ENCODE measurements at places on chromosomes 11 and 22. TPM values are rescaled to one million over a fixed set of nuclear protein-coding genes. Genes with fewer than 3 reads are reported as not detected.

Gene CECR2
- total RNA-seq, result 18.7 TPM

DNA sequence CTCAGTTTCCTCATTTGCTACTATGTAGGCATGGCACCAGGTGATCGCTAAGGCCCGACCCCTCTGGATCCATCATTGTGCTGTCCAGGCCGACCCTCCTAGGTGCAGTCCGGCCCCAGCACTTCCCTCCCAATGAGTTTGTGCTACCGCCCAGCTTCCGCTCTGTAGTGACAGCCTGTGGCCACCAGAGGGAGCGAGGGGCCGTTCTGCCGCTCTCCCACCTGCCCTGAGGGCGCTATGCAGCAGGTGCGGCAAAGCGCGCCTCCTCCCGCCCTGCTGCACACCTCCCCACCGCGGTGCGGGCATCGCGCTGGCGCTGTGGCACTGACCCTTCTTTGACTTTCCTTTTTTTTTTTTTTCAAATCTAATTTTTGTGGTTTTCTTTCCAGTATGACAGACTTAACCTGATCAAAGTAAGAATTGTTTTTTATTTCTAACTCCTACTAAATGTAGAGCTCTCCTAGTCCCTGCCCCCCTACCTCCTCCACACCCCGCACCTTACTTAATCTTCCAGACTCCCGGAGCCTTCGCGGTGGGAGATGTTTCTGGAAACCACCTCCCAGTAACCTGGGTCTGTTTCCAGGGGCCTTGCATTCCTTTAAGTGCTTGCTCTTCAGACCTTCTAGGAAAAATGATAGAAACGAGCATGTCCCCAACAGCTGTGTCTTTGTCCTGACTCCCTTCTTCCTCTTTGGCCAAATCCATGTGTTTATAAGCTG, 73.7 kb downstream of the SCN3B start:
- peak; percentile 69 for DNase-seq
- no peaks in the 10 kb centered on the region for H3K36me3 ChIP-seq
- H3K27ac ChIP-seq, result no peak overlapping the region
- H3K27me3 ChIP-seq, result no peaks in the 10 kb centered on the region
- no peak overlapping the region for H3K4me3 ChIP-seq
- H3K4me1 ChIP-seq, result no peaks in the 10 kb centered on the region

DNA sequence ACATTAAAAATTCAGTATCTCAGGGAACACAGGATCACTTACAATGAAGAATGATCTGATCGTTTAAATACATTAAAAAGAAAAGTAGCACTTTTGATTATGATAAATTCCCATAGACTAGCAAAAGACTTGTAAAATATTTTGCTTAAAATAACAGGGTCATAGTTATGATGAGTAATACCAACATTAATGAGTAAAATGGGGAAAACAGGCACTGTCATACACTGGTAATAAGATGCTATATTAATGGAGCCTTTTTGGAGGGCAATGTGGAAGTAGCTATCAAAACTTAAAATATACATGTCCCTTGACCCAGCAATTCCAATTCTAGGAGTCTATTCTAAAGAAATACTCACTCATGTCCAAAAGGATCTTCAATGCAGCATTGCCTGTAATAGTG, 61.8 kb upstream of the CLNS1A start:
- no peak for DNase-seq
- H3K27ac ChIP-seq, result no peak overlapping the region
- H3K4me3 ChIP-seq, result no peak overlapping the region
- H3K27me3 ChIP-seq, result no peaks in the 10 kb centered on the region
- H3K4me1 ChIP-seq, result no peaks in the 10 kb centered on the region

GRCh38 chr11:47105974-47106373, 70.7 kb downstream of the ARFGAP2 start:
- H3K27me3 ChIP-seq, result no peaks in the 10 kb centered on the region
- H3K4me1 ChIP-seq, result no peaks in the 10 kb centered on the region
- no peak for DNase-seq
- no peak overlapping the region for H3K27ac ChIP-seq

DNA sequence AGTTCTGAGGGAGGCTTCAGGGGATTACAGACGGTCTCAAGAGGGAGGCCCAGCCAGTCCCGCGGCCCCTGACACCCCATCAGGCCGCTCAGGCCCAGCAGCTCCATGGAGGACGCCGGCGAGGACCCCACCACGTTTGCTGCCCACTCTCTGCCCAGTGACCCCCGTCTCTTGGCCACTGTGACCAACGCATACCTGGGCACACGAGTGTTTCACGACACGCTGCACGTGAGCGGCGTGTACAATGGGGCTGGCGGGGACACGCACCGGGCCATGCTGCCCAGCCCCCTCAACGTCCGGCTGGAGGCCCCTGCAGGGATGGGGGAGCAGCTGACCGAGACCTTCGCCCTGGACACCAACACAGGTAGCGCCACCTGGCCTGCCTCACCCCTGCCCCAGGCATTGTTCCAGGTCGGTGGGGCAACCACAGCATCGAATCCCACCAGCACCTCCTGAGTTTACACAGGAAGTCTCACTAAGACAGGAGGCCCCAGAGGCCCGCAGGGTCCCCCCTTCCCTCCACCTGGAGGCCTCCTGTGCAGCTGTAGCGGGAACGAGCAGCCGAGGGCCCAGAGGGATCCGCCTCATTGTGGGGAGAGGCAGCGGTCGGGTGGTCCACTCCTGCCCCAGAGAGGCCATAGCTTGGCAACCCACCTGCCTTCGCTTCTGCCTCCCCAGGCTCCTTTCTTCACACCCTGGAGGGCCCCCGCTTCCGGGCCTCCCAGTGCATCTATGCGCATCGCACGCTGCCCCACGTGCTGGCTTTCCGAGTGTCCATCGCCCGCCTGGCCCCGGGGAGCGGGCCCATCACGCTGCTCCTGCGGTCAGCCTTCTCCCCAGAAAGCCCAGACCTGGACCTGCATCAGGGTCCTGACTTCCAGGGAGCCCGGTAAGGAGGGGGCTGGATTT, 1.0 kb downstream of the PGGHG start:
- peaks cover 6% of the 10 kb centered on the region for H3K4me1 ChIP-seq
- no peaks in the 10 kb centered on the region for H3K27me3 ChIP-seq
- peak overlapping the region; percentile 77 for H3K27ac ChIP-seq
- H3K36me3 ChIP-seq, result no peaks in the 10 kb centered on the region
- DNase-seq, result no peak
- no peak overlapping the region for H3K4me3 ChIP-seq

DNA sequence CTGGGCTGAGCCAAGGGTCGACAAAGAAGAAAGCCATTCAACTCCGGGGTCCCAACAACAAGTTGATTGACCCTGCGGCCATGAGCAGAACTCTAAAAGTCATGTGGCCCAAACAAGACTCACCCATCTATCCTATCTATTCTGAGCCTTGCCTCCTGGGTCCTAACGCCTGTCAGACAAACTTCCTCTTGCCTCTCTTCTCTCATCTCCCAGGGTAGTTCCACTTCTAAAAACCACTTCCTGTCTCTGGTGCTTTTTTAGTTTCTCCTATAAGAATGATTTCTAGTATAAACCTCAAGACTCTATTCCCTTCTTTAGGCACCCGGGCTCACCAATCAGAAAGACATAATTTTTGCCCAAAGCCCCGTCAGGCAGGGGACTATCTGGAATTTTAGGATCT, 530.2 kb downstream of the DLG2 start:
- no peaks in the 10 kb centered on the region for H3K4me1 ChIP-seq
- no peak overlapping the region for H3K27ac ChIP-seq
- no peak overlapping the region for H3K4me3 ChIP-seq

Gene PKNOX2
- 5.5 TPM for total RNA-seq

DNA sequence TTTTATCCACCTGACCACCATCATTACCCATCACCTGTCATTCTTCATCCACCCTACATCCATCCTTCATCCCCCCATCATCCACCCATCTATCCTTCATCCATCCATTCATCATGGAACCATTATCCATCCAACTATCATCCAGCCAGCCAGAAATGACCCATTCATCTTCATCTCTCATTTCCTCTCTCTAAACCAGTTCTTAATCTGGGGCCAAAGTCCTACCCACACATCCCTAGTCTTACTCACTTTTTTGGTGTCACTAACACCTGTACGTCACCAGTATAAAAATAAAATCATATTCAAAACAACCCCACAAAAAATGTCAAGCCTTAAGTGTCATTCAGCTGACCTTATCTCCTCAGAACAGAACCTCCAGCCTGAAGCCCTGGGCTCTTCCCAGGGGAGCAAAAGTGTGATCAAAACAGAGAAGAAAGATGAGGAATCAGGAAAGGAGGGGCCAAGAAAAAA, 12.3 kb downstream of the SPI1 start:
- no peaks in the 10 kb centered on the region for H3K4me1 ChIP-seq
- no peaks in the 10 kb centered on the region for H3K27me3 ChIP-seq
- no peak overlapping the region for H3K27ac ChIP-seq
- H3K4me3 ChIP-seq, result no peak overlapping the region
- DNase-seq, result no peak

DNA sequence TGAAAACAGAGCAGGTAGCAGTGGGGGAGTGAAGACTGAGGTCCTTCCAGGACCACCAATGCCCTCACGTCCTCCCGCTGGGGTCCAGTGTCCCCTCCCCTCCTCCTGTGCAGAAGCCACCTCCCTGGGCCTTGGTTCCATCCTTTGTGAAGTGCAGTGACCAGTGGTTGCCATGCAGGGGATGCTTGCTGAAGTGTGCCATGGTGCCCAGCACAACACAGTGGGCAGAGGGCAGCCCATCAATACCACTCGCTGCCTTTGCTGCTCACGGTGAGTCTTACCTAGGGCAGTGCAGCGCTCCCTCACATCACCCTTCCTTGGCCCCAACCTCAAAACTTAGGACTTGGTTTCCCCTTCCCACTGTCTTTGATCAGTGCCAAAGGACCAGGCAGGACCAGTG, 12.9 kb downstream of the MYEOV start:
- no peaks in the 10 kb centered on the region for H3K4me1 ChIP-seq
- no peaks in the 10 kb centered on the region for H3K36me3 ChIP-seq

- H3K27me3 ChIP-seq, result no peaks in the 10 kb centered on the region
- H3K36me3 ChIP-seq, result no peaks in the 10 kb centered on the region
- no peaks in the 10 kb centered on the region for H3K4me1 ChIP-seq
- no peak for DNase-seq
- H3K4me3 ChIP-seq, result peak overlapping the region; percentile 98
- no peak overlapping the region for H3K27ac ChIP-seq
Observed at GRCh38 chr11:22828373-22828772, 1.2 kb downstream of the SVIP start.

DNA sequence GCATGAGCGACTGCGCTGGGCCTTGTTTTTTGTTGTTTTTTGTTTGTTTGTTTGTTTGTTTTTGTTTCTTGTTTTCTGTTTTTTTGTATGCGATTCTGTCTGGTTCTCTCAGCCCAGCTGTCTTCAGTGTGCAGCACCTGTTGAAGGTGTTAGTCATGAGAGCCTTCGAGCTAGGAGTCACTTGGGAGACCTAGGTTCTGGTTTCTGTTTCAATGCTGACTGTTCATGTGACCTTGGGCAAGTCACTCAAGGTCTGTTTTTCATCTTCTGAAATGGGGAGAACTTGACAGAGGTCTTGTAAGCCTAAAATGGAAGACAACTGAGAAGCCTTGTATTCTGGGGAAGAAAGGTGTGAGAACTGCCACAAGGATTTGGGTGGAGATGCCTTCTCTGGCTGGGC, 1.8 kb downstream of the DCPS start:
- no peak for DNase-seq
- H3K4me1 ChIP-seq, result peaks cover 15% of the 10 kb centered on the region
- H3K27me3 ChIP-seq, result no peaks in the 10 kb centered on the region
- H3K27ac ChIP-seq, result no peak overlapping the region
- H3K4me3 ChIP-seq, result no peak overlapping the region

DNA sequence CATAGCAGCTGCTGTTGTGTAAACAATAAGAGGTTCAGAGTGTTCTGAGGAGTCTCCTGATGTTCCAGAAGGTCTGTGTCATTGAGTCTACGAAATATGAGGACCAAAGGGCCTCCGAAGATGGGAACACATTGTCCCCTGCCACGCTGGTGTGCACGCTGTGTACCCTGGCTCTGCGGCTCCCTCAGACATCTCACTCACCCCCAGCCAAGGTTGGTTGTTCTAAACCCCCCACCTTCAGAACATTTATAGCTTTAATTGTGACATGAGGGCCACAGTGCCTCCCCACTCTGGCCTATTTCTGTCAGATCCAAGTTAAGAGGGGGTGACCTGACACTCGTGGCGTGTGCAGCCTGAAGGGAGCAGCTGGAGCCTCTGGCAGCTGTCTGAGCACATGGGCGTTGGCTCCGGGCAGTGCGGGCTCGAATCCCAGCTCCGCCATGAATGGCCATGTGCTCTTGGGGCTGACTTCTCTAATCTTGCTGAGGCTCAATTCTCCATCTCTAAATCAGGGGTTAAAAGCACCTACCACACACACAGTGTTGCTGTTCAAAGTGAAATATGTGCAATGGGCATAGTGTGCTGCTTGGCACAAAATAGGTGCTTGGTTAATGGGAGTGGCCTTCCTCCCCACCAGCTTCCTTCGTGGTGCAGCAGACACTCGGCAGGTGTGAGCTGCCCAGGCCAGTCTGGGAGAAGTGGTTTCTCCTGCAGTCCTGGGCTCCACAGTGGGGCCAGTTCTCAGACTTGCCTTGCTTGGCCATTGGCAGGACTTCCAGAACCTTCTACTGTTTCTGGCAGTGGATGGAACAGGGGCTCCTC, 39.7 kb upstream of the MICAL2 start:
- H3K4me1 ChIP-seq, result peaks cover 17% of the 10 kb centered on the region
- no peak overlapping the region for H3K4me3 ChIP-seq
- peak overlapping the region; percentile 84 for H3K27ac ChIP-seq
- peak; percentile 77 for DNase-seq
- H3K36me3 ChIP-seq, result no peaks in the 10 kb centered on the region

DNA sequence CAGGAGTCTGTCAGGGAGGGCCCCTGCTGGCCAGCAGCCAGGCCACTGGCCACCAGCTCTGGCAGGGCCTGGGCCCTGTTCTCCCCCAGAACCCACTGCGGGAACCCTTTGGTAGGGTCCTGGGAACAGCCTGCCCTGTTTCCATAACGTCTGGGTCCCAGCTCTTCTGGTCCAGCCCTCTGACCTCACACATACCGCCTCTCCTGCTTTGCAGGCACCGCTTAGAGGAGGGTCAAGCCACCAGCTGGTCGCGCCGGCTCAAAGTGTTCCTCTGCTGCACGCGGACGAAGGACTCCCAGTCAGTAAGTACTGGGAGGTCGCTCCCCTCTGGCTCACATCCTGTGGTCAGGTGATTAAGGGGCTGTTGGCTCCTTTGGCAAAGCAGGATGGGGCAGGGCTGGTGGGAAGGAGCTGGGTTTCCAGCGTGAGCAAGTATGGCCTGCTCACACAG, 26.6 kb upstream of the MYRF start:
- H3K27me3 ChIP-seq, result no peaks in the 10 kb centered on the region
- no peak overlapping the region for H3K4me3 ChIP-seq
- DNase-seq, result peak; percentile 70

GRCh38 chr11:80077113-80077512, 636.3 kb upstream of the TENM4 start:
- H3K4me1 ChIP-seq, result no peaks in the 10 kb centered on the region
- DNase-seq, result no peak
- no peaks in the 10 kb centered on the region for H3K27me3 ChIP-seq
- H3K36me3 ChIP-seq, result no peaks in the 10 kb centered on the region
- no peak overlapping the region for H3K27ac ChIP-seq

Gene CCDC87
- 14.4 TPM for total RNA-seq

Gene RBMXL2
- 58.2 TPM for total RNA-seq

GRCh38 chr11:59221441-59221840, 8.7 kb upstream of the MPEG1 start:
- H3K27me3 ChIP-seq, result no peaks in the 10 kb centered on the region
- no peak overlapping the region for H3K4me3 ChIP-seq
- H3K36me3 ChIP-seq, result no peaks in the 10 kb centered on the region
